RPMI7951 (cell line): ENCODE measurements at places on chromosomes 3 and 15.

DNA sequence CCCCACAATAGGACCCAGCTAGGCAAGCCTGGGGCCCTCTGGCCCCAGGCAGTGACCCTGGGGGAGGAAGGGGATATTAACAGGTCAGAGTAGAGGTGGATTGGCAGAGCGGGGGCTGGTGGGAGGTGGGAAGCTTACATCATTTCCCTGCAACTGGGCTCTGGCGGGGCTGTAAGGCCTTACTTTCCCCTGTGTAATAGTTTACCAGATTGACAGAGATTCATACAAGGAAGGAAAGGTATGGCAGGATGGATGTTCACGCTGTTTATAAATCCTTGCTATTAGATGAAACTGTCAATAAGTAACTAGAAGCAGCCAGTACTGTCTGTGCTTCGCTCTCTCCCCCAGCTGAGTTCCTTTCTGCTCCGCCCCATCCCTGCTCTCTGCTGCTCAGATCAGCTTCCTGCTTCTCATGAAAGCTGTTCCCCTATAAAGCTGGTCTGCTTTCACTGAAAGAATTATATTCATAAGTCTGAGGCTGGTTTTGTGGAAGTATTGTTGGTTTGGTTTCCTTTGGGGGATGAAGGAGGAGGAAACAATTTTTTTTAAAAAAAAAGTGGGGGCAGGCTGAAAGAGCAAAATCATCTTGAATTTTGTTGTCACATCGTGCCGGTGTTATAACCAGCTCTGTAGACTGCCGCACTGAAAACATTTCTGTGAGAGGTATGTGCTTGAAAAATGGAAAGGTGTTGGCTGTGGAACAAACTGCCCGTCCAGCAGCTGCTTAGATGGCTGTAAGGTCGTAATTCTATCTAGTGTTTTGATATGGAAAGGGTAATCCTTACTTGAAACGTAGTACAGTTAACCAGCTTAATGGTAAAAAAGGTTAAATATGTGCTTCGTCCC is 76.4 kb downstream of the BBX start:
- peak; percentile 53 for DNase-seq

- peak; percentile 75 for DNase-seq
These were observed 189.3 kb downstream of the NECTIN3 start for GRCh38 chr3:111260878-111261277.

DNA sequence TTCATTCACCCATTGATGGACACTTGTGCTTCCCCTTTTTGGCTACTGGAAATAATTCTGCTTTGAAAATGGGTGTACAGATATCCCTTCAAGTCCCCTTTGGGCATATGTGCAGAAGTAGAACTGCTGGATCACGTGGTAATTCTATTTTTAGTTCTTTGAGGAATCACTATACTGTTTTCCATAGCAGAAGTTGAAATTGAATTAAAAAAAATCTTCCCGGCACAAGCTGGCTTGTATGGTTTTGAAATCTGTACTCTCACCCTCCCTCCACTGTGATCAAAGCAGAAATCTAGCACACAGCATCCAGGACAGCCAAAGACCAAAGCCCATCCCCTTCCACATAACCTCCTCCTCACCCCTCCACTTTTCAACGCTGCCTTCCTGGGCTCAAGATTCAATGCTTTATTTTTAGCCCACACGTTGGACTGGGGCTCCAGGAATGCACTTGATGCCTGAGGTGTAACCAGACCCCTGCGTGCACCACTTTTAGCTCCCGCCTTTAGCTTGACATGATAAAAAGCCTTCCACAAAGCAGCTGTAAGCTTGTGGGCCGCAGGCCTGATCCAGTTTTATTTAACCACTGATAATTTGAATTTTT is 29.9 kb downstream of the TMEM40 start:
- peak; percentile 66 for DNase-seq

GRCh38 chr3:189363590-189364255 is 192.0 kb downstream of the TPRG1 start:
- peak; percentile 70 for DNase-seq

GRCh38 chr3:143122608-143123352 is 3.2 kb downstream of the CHST2 start:
- DNase-seq, result no peak

- DNase-seq, result no peak
These were observed 70.0 kb downstream of the MTHFS start for GRCh38 chr15:79826800-79827199.

DNA sequence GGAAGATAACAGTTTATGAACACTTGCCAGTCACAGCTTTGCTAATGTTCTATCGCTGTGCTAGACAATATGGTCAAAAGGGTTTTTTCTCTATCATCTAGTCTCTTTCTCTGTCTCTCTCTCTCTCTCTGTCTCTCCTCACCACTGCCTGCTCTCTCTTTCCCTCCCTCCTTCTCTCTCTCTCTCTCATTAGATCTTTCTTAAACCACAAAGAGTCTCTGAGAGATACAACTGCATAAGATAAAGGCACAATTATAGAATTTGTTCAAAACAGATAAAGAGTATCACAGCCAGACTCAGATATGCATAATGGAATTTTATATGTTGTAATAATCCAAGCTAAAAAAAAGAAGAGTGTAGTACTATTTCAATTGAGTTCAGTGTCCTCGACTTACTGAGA is 258.4 kb downstream of the MECOM start:
- no peak for DNase-seq

DNA sequence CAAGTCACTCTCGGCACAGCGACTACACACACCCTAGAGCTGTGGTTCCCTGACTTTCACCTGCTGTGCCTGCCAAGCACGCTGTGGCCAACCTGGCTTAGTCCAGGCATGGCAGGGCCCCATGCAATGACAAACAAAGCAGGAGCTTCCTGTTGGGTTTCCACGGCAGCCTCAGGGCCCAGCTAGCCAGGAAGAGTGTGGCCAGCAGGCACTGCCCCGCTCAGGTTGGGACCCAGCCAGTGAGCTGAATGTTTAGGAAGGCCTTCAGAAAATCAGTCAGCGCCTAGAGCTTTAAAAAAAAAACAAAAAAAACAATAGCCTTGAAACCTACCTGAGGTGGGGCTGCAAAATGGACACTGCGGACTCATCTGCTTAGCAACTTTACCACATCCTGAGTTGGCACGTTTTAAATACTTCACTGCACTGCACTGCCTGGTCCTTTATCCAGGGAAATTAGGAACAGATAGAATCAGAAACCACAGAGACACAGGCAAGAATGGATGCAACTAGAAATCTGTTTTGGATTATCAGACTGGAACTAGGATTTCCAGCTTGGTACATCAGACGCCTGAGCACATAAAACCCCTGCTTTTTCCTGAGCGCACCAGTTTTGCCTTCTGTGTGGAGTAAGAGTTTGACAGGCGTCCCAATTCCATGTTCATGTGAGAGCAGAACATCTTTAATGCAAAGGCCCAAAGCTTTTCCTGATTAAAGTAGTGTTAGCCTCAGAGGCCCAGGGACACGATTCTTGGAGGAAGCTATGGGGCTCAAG is 36.2 kb upstream of the LDHAL6B start:
- peak; percentile 99 for DNase-seq

DNA sequence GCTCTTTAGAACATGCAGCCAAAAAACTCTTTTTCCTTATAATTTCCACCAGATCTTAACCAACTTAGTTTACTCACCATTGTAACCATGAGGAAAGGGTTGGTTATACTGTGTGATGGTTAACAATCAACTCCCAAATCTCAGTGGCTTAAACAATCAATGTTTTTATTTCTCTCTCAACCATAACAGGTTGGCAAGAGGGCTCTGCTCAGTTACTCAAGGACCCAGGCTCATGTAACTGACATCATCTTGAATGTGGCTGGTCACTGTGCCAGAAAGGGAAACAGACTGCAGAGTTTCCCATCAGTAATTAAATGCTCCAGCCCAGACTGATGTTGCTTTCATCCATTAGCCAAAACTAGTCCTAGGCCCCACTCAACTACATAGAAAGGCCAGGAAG is 69.0 kb downstream of the ANKRD28 start:
- no peak for DNase-seq

- DNase-seq, result no peak
These were observed 62.9 kb upstream of the THSD4 start for GRCh38 chr15:71052356-71052755.

GRCh38 chr3:11606090-11606784 is 37.5 kb downstream of the VGLL4 start:
- no peak for DNase-seq

DNA sequence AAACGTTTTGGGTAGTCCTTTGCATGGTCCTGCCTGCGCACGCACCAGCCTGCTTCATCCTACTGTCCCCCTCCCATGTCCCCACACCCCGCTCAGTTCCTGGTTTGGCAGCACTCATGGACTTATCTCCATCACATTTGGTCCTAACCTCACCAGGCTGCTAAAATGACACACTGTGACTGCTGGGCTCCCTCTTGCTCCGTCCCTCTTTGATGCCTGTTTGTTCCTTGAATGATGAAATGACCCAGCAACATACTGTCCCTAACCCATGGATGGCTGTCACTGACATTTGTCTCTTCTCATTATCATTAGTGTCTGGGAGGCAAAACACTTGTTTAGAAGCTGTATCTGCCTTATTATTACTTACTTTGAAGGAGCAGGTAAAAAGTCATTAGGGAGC is 80.5 kb downstream of the CHDH start:
- DNase-seq, result no peak

DNA sequence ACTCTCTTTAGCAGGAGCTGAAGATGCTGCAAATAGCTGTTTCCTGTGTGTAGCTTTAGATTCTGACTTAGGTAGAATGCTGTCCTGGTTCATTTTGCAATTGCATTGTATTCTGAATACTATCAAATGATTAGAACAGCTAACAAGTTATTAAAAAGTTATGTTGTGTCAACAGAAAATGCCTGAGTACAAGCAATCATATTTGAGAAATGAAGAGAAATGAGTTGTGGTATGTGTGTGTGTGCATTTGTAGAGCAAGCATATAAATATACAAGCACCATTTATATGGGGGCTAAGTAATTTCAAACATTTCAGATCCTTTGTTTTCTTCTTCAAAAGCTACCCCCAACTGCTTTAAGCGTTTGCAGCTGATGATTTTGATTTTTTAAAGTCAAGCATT is 7.8 kb downstream of the ZIC1 start:
- no peak for DNase-seq

- peak; percentile 61 for DNase-seq
These were observed 89.5 kb downstream of the ITPR1 start for GRCh38 chr3:4582624-4583023.

DNA sequence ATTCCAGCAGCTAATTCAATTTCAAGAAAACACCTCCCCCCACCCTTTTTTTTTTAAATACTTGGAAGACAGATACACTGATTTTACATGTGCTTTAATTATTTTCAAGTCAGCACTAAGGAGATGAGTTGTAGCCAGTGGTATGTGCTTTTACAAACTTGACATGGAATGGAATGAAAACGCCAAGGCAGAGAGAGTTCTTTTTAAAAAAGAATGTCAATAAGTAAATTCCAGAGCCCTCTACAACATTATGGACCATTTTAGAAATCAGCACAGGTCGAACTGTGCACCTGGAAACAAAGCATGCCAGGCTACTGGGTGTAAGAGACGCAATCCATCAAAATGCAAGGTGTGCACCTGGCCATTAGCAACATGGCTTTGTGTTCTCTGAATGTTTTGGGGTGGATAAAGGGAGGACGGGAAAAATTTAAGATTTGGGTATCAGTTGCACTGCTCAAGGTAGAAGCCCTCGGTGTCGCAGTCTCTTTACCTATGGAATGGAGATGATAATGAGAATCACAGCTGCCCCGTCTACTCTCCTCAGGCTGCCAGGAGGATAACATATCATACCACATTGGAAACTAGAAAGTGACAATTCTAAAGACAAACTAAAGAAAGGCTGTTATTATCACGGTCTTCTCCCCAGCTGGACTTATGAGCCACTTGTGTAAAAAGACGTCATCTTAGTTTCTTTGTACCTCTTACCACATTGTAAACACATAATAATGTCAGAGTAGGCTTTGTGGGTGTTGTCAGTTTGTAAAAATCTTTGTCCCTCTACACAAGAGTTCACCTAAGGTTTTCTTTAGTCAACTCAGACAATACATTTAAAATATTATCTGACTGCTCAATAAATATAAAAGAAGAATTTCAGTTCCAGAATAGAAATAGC is 107.4 kb upstream of the PRICKLE2 start:
- DNase-seq, result no peak
